ENCODE measurements at places on chromosomes 7 and 10.

DNA sequence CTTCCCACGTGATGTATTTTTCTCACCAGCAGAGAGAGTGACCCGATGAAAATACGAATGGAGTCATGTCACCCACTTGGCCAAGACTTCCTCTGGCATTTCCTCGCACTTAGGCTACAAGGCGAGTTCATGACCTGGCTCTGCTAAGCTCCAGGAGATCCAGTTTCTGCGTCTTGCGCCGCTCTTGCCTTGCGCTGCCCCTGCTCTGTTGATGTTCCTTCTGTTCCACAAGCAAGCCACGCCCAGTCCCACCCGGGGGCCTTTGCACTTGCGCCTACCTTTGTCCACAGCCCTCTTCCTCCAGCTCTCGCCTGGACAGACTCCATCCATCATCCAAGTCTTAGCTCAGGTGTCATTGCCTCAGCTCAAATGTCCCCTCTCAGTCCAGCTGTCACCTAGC lies 116.3 kb upstream of the SHH start:
- no peak for DNase-seq

DNA sequence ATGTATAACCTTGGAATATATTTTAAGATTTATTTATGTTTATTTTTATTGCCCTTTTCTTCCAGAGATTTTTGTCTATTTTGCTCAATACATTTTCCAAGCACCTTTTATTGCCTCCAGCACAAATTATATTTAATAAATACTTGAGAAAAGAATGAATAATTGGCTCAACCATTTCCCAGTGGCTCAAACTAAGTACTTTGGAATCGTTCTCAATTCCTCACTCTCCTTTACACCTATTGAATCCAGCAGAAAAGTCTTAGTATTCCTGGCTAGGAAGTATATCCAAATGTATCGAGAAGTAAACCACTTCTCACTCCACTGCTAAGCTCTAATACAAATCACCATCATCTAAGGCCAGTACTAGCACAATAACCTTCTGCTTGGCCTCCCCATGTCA lies 276.1 kb downstream of the NEBL start:
- no peak for DNase-seq

GRCh38 chr7:102244601-102245000 lies 42.1 kb upstream of the SH2B2 start:
- no peak for DNase-seq

GRCh38 chr7:149790146-149790548 lies 16.8 kb upstream of the ZNF467 start:
- DNase-seq: no peak

- DNase-seq: no peak
Measured at GRCh38 chr10:13696071-13696470, 109.3 kb downstream of the PRPF18 start.

- no peak for DNase-seq
Measured at GRCh38 chr10:34815185-34816084, at the start of gene PARD3. PARD3 (minus strand) TSS chr10:34815296; CDS start chr10:34814995, 301 bp downstream.

DNA sequence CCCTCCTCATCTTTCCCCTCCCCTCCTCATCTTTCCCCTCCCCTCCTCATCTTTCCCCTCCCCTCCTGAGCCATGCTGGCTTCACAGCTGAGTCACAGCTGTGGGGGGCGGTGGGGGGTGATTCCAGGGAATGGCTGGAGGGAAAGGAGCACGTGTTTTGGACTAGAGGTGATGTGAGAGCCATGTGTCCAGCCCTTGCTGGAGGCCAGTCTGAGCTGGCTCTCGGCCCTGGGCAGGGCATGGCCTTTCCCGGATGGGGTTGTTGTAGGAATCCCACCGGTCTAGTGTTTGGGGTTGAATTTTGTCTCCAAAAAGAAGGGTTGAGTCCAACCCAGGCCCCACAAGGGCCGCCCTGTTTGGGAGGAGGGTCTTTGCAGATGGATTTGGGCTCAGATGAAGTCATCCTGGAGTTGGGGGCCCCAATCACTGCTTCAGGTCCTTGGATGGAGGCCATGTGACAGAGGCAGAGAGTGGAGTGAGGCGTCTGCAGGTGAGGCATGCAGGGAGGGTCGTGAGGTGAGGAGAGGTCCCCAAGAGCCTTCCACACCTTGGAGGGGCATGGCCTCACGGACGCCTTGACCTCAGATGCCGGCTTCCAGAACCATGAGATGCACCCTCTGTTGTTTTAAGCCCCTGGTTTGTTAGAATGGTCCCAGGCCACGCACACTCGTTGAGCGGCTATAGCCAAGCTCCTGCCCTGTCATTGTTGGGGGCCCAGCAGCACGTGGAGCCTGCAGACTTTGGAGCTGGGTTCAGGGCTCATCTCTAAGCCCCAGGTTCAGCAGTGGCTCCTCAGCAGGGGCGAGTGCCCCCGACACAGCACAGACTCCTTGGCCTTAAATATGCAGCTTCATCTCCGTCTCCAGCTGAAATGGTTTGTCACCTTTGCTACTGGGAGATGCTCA lies 101.6 kb downstream of the DNAJB6 start:
- no peak for DNase-seq

- DNase-seq: no peak
Measured at GRCh38 chr10:44326474-44327030, 58.3 kb downstream of the CXCL12 start.

DNA sequence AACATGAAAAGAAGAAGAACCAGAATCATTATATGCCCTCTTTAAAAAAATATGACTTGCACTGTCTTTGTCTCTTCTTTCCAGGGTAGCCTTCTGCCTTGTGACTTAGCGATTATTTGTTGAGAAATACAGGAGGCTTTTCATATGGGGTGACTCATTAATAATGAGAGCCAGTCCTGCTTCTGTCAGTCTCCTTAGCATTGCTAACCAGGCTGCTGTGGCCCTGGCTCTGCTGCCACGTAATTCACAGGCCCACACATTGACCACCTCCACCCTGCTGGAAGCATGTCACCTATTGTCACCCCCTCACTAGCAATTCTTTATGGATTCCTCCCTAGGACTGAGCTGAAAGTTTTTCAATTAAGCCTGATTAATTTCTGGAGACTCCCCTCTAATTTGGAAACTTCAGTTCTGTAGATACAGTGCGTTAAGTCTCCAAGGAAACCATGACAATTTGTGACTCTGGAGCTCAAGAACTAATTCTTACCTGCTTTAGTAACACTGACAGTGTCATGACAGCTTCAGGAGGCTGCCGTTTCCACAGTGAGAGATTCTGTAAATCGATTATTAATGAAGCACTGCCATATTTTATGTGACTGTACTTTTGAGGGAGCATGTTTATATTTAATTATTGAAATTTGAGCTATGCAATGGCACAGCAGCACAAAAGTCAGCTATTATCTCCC lies 267.9 kb upstream of the SP8 start:
- no peak for DNase-seq

DNA sequence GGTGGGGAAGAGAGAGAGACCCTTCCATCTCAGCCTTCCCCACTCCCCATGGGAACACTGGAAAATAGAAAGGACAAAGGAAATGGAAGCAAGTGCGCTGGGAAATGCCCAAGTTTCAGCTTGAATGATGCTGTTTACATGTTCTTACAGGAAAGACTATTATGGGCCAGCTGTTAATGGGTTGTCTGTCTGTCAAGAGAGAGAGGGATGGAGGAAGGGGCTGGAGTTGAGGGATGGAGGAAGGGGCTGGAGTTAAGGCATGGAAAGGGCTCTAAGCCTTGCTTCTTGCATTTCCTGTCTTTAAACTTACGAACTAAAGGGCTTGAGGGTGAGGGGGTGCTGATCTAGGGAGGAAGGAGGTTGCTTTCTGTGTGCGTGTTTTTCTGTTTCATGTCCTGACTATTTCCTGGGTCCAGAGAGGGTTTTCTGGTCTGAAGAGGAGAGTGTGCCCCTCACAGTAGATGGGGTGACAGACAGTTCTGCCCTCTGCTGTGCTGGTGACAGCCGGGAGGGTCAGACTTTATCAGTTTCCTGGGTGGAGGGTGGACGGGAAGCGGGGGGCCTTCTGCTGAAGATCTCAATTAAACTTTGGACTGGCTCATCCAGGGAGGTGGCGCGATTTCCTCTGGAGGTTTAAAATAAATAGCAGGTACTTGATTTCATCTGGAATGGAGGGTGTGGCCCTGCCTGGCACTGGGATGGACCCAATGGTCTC lies 30.5 kb downstream of the GRK5 start:
- no peak for DNase-seq

DNA sequence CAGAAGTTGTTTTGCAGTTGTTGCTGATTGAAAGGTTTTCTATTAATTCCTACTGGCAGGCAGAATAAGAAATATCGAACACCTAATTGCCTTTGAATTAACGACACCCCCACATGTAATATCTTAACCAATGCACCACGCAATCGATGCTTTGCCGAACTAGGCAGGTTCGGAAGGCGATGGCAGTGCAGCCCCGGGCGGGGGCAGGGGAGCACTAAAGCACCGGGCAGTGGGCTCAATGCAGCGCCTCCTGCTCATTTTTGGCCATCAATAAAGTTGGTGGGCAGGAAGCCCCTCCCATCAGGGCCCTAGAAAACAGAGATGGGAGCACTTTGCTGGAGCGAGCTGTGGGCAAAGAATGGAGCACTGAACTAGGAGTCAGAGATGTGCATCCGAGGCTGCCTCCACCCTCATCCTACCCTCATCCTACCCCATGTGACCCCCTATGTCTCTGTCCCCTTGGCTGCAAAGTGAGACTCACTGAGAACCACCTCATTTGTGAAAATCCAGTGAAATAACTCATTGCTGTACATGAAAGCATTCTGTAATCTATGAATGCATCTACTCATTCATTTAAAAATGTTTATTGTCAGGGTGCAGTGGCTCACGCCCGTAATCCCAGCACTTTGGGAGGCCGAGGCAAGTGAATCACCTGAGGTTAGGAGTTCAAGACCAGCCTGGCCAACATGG lies 19.6 kb upstream of the CHST15 start:
- no peak for DNase-seq

DNA sequence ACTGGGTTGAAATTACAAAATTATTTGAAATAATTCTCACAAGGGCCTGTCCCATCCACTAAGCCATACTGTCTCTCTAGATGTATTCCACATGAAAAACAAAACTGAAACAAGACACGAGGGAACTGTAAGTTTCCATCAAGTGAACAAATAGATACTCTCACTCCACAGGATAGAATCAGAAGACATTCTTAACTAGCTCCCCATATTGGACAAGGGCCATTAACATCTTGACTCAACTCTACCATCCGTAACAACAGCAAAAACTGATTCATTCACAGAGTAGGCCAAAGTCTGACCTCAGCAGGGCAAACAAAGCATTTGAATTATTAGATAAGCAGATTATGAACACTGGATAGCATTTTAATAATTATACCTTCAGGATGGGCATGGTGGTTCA lies 29.1 kb downstream of the UBE2H start:
- DNase-seq: no peak

GRCh38 chr7:148684289-148684830 lies 14.3 kb upstream of the CUL1 start:
- no peak for DNase-seq

- no peak for DNase-seq
Measured at GRCh38 chr7:150431839-150432658, 18.4 kb upstream of the GIMAP8 start.

GRCh38 chr7:1176891-1177373 lies 16.9 kb upstream of the ZFAND2A start:
- DNase-seq: peak; percentile 62

DNA sequence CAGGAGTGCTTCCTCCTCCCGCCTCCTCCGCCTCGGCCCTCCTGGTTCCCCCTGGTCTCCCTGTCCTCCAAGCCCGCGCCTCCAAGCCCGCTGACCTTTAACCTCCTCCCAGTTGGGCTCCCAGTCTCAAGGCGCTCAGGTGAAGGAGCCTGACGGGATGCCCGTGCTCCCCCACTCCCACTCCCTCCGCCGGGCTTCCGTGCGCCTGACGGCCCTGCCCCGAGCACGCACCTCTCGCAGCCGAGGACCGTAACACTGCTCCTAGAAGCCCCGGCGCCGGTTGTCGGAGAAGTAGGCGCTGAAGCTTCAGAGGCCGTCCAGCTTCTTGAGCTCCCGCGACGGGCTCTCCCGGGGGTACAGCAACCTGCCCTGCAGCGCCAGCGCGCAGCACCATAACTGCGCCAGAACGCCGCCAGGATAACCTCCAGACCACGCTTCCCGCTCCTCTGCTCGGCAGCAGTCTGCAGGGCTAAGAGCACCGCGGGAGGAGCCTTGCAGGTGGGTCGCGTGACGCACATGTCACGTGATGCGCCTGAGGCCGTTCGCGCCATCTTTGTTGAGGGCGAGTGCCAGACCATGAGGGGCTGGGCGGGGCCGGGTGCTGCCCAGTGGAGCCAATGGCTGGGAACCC lies 71.0 kb upstream of the ZNF479 start:
- DNase-seq: no peak

DNA sequence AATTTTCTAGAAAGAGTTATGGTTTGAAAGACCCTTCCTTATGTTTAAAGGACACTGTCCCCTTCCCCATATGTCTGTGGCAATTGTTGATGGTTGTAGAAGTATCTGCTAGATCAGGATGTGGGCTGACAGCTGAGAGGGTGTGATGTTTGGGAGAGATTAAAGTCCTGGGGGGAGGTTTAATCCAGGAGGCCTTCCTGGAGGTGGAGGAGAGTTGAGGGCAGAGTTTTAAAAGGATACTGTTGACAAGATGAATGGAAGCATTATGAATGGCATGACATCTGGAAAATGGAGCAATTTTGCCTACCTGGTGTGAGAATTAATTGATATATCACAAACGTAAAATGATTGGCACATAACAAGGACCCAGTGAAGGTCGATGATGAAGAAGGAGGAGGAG lies 32.9 kb upstream of the SMC3 start:
- DNase-seq: no peak

DNA sequence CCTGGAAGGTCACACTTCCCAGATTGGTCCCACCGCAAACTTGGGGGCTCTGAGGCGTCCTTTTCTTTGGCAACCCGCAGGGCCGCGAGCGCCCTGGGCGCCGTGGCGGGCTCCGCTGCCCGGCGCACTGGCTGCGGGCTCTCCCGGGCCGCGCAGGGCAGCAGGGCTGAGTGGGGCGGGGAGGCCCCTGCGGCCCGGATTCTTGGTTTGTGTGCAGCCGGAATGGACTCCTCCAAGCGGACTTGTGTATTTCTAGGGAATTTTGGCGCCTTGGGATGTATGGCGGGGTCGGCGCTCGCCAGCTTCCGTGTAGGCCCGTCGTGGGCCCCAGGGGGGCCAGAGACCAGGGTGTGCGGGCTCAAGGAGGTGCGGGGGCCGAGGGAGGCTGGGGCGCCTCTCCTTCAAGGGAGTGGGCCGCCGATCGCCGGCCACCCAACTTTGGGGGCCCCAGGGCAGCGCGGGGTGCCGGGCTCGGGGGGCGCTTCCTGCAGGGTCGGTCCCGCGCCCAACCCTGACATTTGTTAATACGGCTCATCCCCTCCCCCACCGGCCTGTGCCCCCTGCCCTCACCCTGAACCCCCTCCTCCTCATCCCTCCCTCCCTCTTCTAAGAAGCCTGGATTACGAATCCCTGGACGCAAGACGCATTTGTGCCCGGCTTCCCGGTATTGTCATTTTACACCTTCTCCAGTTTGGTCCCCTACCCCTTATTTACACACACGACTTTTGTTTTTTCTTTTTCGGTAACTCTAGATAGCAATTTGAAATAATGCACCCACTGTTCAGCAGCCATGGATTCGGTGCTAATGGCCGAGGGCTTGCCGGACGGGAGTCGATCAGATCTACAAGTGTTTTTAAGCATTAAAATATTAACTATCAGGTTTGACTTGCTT lies 2.5 kb downstream of the TCF7L2 start:
- no peak for DNase-seq
